ENCODE measurements at places on chromosomes 7 and 10.

DNA sequence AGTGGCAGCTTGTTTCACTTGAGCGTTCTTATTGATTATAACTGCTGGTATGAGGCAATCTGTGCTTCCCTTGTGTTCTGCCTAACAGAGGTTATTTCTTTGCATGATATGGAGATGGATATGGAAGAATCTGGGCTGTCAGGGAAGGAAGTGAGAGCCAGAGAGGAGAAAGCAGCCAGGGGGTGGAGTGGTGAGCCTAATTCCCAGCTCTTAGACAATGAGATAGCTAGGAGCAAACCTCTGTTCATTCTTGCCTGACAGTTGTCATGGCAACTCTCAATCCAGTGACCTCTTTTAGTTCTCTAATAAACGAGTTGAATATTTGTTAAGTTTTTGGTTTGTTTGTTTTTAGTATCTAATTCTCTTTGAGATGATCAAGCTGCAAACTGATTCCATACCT, 214.3 kb downstream of the NRG3 start:
- no peak for DNase-seq

- DNase-seq = no peak
Observed at GRCh38 chr7:23287612-23288011, 11.5 kb upstream of the MALSU1 start.

DNA sequence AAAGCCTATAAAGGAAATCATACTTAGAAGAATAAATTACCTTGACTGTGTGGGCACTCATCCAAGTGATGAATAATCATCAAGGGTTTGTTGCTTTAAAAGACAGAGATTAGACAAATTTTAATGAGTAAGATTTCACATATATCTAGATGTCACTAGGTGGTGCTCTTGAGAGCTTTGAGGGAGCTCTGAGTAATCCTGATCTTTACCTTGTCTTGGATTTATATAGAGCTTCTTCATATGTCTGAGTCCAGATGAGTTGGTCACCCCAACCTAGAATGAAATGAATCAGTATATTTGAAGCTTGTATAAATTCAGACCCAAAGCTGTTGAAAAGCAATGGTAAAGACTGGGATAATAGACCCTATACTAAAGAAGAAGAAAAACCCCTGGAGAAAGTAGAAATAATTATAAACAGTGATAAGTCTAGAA, 3.7 kb downstream of the AGR2 start:
- DNase-seq = peak; percentile 82

GRCh38 chr10:14397066-14397465, 66.3 kb upstream of the FRMD4A start:
- DNase-seq = no peak

GRCh38 chr7:141291541-141291940, 217.7 kb downstream of the TMEM178B start:
- no peak for DNase-seq

- no peak for DNase-seq
Observed at GRCh38 chr10:103834436-103835095, 20.8 kb downstream of the SH3PXD2A start.

DNA sequence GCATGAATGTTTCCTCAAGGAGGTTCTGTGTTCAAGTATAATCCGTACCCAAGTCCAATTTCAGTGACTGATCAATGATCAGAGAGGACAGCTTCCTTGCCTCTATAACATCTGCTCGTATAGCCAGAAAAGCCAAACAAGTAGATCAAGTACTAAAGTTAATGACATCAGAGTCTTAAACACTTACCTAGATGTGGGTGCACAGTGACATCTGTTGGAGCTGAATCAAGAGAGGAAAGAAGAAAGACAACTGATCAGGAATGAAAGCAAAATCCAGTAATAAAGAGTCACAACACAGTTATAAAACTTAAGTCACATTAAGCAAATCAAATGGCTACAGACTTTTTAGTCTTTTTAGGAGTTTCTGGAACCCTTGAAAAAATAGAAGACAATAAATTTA, 236.5 kb downstream of the RELN start:
- no peak for DNase-seq

DNA sequence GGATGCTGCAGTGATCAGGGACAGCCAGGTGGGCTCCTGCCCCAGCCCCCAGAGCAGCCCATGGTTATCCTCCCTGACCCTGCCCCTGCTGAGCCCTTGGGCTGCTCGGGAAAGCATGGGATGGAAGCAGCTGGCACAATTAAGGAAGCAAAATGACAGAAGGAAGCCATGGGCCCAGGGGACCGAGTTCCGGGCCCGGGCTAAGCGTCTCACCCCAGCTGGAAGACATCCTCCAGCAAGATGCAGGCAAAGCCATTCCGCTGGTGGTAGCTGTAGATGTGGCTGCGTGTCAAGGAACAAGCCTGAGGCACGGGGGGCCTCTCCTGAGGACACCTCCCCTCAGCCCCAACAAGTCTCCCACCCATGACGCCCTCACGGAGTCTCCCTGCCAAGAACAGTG, 1.1 kb downstream of the ATG9B start:
- no peak for DNase-seq

DNA sequence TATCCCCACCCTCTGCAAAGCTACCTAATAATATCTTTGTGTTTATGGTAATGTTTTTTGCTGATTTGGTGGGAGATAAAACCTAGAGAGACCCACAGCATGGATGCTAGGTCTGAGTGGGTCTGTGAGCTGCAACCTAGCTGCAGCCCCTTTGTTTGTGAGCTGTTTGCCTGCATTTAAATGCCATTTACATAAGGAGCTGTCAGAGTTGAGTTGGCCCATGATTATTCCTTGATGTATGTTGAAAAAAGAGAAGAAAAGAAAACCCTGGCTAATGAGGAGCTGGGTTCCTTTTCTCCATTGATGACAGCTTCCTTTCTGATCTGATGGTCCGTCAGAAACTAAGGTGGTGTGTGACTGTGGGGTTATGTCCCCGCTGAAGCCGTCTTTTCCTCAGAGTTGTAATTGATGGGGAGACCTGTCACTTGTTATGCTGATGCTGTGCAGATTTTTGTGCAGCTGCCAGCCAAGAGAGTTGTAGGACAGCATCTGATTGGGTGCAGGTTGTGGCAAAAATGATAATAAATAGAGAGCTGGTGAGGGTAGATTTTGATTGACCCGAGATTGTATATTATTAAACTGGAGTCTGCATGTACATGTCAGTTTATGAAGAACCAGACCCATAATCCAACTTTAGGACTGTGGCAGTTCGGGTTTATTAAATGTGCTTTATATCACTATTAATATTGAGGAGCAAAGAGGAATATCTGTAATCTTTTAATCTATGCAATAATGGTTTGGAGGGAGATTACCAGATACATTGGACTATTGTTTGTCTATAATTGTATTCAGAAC, 219.8 kb downstream of the AUTS2 start:
- no peak for DNase-seq

GRCh38 chr7:130441408-130441869, 623 bp upstream of the CEP41 start:
- peak; percentile 100 for DNase-seq

- DNase-seq = no peak
Observed at GRCh38 chr7:99997545-99998137, 17.8 kb upstream of the ZKSCAN1 start.

GRCh38 chr10:62333135-62333889, 40.9 kb upstream of the ZNF365 start:
- no peak for DNase-seq

GRCh38 chr10:28169525-28169924, 133.3 kb downstream of the MPP7 start:
- no peak for DNase-seq
